A549 treated with AZD2906 at 1 μM for 4 hours (cell line): ENCODE measurements at places on chromosomes 13 and 19. TPM values are rescaled to one million over a fixed set of nuclear protein-coding genes. Genes with fewer than 3 reads are reported as not detected.

TTC9B gene
- total RNA-seq, result 0.20 to 0.61 TPM (median 0.49 TPM) in 5 replicates

CHST8 gene
- total RNA-seq, result 0.05 to 0.37 TPM (median 0.14 TPM) in 5 replicates

CGB5 gene
- total RNA-seq, result 0.52 to 1.0 TPM (median 0.68 TPM) in 5 replicates

CBY2 gene
- not detected in 5 replicates for total RNA-seq

APOE gene
- 10.6 to 22.1 TPM (median 14.8 TPM) in 5 replicates for total RNA-seq

SAFB gene
- total RNA-seq, result 49.7 to 56.3 TPM (median 54.3 TPM) in 5 replicates

CPT1C gene
- 9.8 to 15.7 TPM (median 12.9 TPM) in 5 replicates for total RNA-seq

PNMA8C gene
- total RNA-seq, result not detected in 5 replicates

PRSS57 gene
- 0.17 to 0.18 TPM in 2 of 5 replicates, not detected in the others for total RNA-seq

IFI30 gene
- 11.7 to 19.6 TPM (median 14.7 TPM) in 5 replicates for total RNA-seq

PRTN3 gene
- 0.15 to 0.60 TPM (median 0.43 TPM) in 5 replicates for total RNA-seq

ZNF471 gene
- total RNA-seq, result 0.02 to 0.07 TPM (median 0.05 TPM) in 5 replicates

IGFL3 gene
- 0.16 to 0.25 TPM (median 0.17 TPM) in 3 of 5 replicates, not detected in the others for total RNA-seq

RNF113B gene
- total RNA-seq, result not detected in 5 replicates

TGFBR3L gene
- total RNA-seq, result 0.63 to 2.0 TPM (median 1.7 TPM) in 5 replicates

FPR3 gene
- not detected in 5 replicates for total RNA-seq

NOP53 gene
- total RNA-seq, result 235 to 317 TPM (median 251 TPM) in 5 replicates

LIM2 gene
- not detected in 5 replicates for total RNA-seq

CGB8 gene
- 1.6 to 3.0 TPM (median 2.6 TPM) in 5 replicates for total RNA-seq

PSG7 gene
- 0.06 to 0.11 TPM (median 0.08 TPM) in 3 of 5 replicates, not detected in the others for total RNA-seq

SERPINE3 gene
- 0.03 TPM in 1 of 5 replicates, not detected in the others for total RNA-seq

KLK4 gene
- total RNA-seq, result 0.14 to 0.17 TPM (median 0.16 TPM) in 3 of 5 replicates, not detected in the others

ICAM5 gene
- 0.58 to 1.0 TPM (median 0.84 TPM) in 5 replicates for total RNA-seq

EXOSC5 gene
- total RNA-seq, result 75.5 to 104 TPM (median 95.7 TPM) in 5 replicates

CEACAM7 gene
- 0.07 to 0.12 TPM (median 0.09 TPM) in 5 replicates for total RNA-seq

CYP4F2 gene
- total RNA-seq, result 0.05 to 0.24 TPM (median 0.11 TPM) in 5 replicates

PPP1R13L gene
- total RNA-seq, result 35.8 to 49.1 TPM (median 40.0 TPM) in 5 replicates

ERICH4 gene
- not detected in 5 replicates for total RNA-seq
